ENCODE measurements at places on chromosomes 16 and 17.

GRCh38 chr17:41190328-41190727, 641 bp downstream of the KRTAP9-1 start:
- DNase-seq: no peak

DNA sequence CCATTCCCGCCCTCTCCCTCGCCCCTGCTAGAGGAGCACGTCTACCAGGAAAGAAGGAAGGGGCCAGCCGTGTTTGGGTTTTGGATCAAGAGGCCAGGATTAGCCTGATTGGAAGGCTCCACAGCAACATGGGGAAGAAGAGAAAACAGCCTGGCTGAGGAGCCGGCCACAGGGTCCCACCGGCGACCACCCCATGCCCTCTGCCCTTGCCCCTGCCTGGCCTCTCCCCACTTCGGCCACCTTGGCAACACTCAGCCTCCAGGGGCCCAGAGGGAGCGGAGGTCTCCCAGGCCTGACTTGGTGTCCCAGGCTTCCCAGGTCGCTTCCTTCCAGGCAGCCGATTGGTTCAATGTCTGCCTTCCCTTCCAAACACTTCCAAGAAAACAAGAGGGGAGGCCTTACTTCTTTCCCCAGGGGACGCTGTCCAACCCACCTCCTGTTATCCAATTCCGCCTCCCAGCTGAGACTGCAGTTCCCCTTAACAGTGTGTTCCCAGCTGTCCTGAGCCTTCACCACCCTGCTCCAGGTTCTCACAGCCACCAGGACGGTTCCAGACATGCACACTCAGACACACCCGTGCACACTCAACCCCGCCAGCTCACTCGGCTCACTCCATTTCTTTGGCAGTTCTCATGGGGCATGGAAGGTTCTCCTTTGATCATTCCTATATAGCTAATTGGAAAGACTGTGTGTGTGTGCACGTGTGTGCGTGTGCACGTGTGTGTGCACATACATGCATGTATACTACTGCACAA, 65.4 kb downstream of the RBFOX3 start:
- no peak for DNase-seq

DNA sequence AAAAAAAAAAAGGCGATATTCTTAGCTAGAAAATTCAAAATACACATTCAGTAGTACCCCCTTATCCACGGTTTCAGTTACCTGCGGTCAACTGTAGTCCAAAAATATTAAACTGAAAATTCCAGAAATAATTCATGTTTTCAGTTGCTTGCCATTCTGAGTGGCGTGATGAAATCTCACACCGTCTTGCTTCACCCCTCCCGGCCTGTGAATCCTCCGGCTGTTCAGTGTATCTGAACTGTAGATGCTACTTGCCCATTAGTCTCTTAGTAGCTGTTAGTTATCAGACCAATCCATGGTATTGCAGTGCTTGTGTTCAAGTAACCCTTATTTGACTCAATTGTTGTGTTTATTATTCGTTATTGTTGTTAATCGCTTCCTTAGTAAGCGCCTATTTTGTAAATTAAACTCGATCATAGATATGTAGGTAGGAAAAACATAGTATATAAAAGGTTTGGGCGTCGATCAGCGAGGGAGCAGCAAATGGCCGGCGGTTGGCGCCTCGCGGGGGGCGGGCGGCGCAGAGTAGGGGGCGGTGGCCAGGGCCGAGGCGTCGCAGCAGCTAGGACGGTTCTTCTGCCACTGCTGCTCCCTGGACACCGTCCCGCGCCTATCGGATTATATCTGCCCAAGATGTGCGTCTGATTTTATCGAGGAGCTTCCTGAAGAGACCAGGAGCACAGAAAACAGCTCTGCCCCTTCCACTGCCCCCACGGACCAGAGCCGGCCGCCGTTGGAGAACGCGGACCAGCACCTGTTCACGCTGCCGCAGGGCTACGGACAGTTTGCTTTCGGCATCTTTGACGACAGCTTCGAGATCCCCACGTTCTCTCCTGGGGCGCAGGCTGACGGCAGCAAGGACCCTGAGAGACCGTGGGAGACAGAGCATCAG, 39.8 kb upstream of the AKAP1 start:
- no peak for DNase-seq

- no peak for DNase-seq
These were observed 34.6 kb upstream of the PVALEF start for GRCh38 chr17:81130385-81131361.

- DNase-seq: no peak
These were observed 1324.1 kb downstream of the CDH8 start for GRCh38 chr16:60712144-60712543.

GRCh38 chr17:4870855-4871254, 28.5 kb upstream of the C17orf107 start:
- DNase-seq: no peak

DNA sequence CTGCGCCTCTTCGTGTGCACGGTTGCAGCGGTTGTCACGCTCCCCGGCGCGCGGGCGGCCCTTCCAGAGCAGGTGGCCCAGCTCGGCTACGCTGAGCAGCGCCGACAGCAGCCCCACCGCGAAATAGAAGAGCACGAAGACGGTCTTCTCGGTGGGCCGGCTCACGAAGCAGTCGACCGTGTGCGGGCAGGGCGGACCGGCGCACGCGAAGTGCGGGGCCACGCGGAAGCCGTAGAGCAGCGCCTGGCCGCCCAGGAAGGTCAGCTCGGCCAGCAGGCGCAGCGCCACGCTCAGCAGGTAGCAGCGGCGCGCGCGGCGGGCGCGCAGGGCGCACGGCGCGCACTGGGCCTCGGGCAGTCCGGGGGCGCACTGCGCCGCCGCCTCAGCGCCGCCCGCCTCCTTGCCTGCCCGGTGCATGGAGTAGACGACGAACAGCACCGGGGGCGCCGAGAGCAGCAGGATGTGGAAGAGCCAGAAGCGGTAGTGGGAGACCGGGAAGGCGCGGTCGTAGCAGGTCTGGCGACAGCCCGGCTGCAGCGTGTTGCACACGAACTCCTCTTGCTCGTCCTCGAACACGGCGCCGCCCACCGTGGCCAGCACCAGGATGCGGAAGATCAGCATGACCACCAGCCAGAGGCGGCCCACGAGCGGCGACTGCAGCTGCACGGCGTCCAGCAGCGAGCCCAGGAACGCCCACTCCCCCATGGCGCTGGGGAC, 1.3 kb downstream of the GJD3 start:
- no peak for DNase-seq

GRCh38 chr17:17164156-17164555, 42.0 kb downstream of the PLD6 start:
- no peak for DNase-seq

GRCh38 chr17:1897105-1897656, 67.4 kb downstream of the RPA1 start:
- DNase-seq: no peak

- no peak for DNase-seq
These were observed 38.6 kb downstream of the RNF112 start for GRCh38 chr17:19449656-19450055.

- no peak for DNase-seq
These were observed 43.4 kb upstream of the ICAM2 start for GRCh38 chr17:64063766-64064224.

GRCh38 chr17:55655777-55656176, 66.9 kb downstream of the TMEM100 start:
- no peak for DNase-seq

- no peak for DNase-seq
These were observed 204.7 kb downstream of the HS3ST3B1 start for GRCh38 chr17:14505606-14506005.

GRCh38 chr17:6196355-6196754, 126.2 kb downstream of the WSCD1 start:
- no peak for DNase-seq

GRCh38 chr16:75558846-75559401, 2.9 kb upstream of the TMEM231 start:
- no peak for DNase-seq

DNA sequence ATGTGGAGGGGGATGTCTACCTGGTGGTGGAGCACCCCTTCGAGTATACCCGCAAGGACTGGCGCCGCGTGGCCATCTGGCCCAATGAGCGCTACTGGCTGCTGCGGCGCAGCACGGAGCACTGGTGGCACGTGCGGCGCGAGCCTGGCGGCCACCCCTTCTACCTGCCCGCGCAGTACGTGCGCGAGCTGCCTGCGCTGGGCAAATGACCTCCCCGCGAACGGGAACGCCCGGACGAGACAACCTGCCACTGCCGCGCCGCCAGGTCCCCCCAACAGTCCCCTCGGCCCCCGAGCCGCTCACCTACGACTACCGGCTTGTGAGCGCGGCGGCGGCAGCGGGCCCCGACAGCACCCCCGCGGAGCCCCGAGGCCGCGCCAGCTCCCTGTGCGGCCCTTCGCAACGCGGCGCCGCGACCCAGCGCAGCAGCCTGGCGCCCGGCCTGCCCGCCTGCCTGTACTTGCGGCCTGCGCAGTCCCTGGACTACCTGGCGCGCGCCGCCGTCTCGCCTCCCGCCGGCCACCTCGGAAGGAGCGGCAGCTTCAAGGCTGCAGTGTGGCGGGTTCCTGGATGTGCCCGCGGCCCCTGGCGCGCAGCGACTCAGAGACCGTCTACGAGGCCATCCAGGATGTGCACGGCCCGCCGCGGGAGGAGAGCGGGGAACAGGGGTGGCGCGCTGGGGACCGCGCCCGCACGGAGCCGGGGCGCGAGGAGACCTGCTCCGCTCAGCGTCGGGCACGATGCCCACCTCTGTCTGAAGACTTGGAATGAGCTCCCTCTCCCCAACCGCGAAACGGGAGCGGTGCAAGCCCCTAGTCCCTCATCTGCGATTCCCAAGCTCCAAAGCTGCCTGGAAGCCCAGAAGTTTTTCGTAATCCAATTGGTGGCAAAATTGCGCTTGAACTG, 48.7 kb upstream of the AMZ2 start:
- DNase-seq: no peak

GRCh38 chr16:85662482-85662812, 26.3 kb downstream of the GINS2 start:
- DNase-seq: no peak

DNA sequence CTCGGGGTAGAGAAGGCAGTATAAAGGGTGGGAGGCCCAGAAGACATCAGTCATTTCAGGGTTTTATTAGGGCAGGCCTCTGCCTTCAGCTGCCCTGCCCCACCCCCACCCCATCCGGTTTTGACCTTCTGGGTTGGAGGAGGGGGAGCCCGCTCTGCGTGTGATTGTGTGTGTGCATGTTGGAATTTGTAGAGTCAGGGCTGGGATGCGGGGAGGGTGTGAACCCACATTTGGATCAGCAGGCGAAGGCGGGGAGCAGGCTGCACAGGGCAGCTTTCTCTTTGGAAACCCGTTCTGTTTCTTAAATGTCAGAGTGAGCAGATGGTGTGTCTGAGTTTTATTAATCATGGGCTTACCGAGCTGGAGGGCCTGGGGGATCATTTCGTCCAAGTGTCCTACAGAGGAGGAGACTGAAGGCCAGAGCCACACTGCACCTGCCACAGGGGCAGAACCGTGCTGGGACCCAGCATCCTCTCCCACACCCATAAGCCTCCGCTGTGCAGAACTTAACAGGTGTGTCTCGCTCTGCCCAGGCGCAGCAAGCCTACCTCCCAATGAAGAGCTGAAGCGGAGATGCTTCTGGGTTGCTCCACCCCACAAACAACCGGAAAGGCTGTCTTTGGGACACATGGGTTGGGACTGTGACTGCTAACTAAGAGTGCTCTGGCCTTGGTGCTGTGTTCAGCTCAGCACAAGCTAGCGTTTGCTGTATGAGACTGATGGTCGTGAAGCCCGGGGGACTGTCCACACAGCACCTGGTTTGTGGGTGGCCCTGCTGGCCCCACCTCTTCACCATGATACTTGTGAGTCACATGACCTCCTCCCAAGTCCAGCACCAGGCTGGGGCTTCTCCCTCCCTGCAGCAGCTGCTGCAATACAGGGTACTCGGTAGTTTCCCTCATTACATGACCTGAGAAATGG, 70.9 kb upstream of the GSE1 start:
- no peak for DNase-seq

GRCh38 chr17:82188001-82188961, 24.4 kb downstream of the CCDC57 start:
- DNase-seq: no peak

DNA sequence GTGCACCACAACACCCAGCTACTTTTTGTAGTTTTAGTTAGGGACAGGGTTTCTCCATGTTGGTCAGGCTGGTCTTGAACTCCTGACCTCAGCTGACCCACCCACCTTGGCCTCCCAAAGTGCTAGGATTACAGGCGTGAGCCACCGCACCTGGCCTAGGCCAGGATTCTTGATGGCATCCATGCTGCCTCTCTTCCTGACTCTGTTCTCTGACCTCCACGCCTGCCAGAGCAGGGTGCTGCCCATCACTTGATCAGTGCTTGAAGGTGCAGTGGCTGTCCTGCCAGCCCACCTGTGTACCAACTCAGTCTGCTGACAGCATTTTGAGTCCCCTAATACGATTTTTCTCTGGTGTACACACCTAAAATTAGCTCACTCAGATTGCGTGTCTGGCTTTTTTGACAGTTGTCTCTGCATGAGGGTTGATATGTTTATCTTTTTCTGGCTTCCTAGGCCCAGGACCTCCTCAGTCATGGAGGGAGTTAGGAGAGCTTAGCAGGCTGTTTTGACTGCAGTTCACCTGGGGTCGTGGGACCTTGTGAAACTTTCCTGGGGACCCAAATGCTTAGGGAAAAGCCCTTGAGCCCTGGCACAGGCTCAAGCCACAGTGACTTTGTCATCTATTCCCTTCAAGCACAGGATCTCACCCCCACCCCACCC, 5.9 kb downstream of the HAS3 start:
- no peak for DNase-seq

All from activated CD8-positive, alpha-beta memory T cell treated with anti-CD3 and anti-CD28 coated beads for 4 hours (primary cell).